WTC11 (cell line): ENCODE measurements at places on chromosomes 11 and 22. TPM values are rescaled to one million over a fixed set of nuclear protein-coding genes. Genes with fewer than 3 reads are reported as not detected.

DNA sequence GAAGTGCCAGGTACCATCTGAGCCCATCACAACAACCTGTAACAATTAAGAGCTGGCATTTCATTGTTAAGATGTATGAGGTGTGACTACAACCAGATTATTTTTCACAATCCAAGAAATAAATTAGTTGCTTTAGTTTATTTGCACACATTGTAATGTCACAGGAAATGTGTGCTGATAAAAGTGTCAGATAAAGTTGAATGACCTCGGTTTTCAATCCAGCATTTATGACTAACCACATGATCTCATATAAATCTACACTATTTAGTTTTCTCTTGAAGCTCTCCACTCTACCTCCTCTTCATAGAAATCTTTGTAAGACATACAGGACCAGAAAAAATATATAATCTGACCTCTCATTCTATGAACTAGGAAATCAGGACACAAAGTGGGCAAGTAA, 166.2 kb downstream of the PGR start:
- DNase-seq = no peak

GRCh38 chr22:45205276-45205925, 35.3 kb downstream of the KIAA0930 start:
- DNase-seq = no peak

DNA sequence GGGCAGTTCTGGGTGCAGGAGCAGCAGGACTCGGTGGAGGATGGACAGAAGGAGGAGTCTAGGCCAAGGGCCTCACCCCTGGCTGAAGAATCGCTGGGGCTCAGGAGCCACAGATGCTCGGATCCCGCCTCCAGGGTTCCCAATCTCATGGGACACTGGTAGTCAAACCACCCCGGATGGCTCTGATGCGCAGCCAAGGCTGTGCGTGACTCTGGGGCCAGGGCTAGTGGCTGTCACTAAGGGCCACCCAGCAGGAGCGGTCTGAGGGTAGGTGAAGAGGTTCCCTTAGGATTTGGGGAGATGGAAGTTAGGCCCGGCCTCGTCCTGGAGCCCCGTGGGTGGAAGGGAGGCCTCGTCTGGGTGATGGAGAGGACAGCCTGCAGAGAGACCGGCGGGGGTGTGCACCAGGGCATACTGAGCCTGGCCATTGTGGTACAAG, 300.6 kb downstream of the TBC1D22A start:
- DNase-seq = no peak

DNA sequence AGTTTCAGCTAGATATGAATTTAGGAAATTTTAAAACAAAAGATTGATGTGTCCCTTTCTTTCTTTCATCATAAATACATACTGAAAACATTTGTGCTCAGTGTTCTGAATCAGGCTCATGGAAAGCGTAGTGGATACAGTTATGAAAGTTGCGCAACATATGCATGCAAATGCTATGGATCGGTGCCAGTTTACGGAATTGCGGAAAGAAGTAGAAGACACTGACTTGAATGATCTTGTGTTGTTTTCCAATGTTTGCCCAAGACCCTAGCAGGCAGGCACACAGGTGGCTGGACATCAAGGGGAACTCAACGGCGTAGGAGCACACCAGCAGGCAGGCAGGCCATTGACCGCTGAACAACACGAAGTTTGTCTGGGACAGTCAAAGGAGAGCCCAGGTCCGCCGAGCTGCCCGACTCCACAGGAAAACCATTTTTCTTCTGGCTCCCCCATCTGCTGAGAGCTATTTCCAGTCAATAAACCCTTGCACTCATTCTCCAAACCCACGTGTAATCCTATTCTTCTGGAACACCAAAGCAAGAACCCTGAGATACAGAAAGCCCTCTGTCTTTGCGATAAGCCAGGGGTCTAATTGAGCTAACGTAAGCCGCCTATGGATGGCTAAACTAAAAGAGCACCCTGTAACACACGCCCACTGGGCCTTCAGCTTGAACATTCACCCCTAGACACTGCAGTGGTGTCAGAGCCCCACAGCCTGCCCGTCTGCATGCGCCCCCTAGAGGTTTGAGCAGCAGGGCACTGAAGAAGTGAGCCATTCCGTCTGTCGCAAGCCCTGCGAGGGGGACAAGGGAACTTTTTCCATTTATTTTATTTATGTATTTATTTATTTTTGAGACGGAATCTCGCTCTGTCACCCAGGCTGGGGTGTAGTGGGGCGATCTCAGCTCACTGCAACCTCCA, 7.4 kb upstream of the BIRC3 start:
- DNase-seq = peak; percentile 79

RFPL1 gene
- not detected in 3 replicates for total RNA-seq
